ENCODE measurements at places on chromosomes 4 and X. TPM values are rescaled to one million over a fixed set of nuclear protein-coding genes. Genes with fewer than 3 reads are reported as not detected.

The FRAS1 gene
- 6.0 TPM for total RNA-seq

The SAGE1 gene
- 0.05 TPM for total RNA-seq

The MAGEA8 gene
- not detected for total RNA-seq

The SMIM10 gene
- total RNA-seq, result 0.33 TPM

The TMEM255A gene
- not detected for total RNA-seq

The S100P gene
- 0.42 TPM for total RNA-seq

The SMIM10L2A gene
- total RNA-seq, result 0.17 TPM

The STATH gene
- not detected for total RNA-seq

The TMPRSS11A gene
- not detected for total RNA-seq

The OFD1 gene
- total RNA-seq, result 9.0 TPM

The SSX7 gene
- not detected for total RNA-seq

The OTUD6A gene
- total RNA-seq, result not detected

The OPHN1 gene
- total RNA-seq, result 1.2 TPM

The PLK4 gene
- total RNA-seq, result 28.9 TPM

The CXorf65 gene
- total RNA-seq, result not detected
